ENCODE measurements at places on chromosomes 16 and 17.

DNA sequence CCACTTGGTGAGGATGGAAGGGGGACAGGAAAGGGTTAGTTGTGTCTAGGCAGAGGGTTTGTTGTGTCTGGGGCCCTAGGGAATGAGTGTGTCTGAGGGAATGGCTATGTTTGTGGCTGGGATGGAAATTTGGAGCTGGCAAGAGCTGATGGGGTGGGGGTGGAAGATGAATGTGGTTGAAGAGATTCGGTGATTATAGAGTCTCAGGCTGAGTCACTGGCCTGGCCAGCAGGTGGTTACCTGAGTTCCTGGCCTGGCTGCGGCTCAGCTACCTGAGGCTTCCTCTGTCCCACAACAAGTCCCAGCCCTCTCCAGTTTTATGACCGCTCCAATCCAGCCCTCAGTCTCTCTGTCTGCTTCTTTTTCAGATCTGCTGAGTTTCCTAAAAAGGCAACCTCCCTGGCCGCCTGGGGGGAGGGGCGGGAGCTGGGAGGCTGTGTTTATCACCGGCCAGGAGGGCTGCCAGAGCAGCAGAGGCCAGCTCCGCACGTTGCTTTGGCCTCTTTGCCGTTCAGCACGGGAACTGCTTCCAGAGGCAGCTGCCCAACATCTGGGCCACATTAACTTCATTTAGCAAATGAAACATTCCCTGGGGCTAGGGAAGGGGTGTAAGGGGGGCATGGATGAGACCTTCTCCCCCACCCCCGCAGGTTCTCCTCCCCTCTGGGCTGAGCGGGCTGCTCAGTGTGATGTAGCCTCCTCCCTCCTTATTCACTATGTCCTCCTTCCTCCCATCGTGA, 21.8 kb downstream of the ITGB3 start:
- no peak for DNase-seq
- no peaks in the 10 kb centered on the region for H3K4me1 ChIP-seq
- H3K36me3 ChIP-seq, result no peaks in the 10 kb centered on the region
- no peak overlapping the region for H3K4me3 ChIP-seq
- H3K27me3 ChIP-seq, result no peaks in the 10 kb centered on the region

DNA sequence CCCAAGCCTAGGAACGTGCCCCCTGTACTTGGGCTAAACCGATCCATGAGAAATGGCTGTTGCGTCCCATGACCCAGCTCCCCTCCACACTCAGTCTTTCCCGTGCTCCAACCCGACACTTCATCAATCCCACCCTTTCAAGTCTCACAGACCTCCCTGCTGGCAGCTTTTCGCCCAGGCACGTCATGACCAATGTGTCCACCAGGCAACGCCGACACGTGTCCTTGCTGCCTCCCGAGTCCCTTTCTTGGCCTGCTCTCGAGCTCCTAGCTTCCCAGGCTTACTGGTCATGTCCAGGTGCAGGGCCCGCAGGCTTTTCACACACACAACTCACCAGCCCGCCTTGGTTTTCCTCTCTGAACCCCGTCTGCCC, 12.2 kb downstream of the MNT start:
- no peaks in the 10 kb centered on the region for H3K27me3 ChIP-seq
- no peaks in the 10 kb centered on the region for H3K36me3 ChIP-seq
- no peak overlapping the region for H3K27ac ChIP-seq
- peaks cover 24% of the 10 kb centered on the region for H3K4me1 ChIP-seq

DNA sequence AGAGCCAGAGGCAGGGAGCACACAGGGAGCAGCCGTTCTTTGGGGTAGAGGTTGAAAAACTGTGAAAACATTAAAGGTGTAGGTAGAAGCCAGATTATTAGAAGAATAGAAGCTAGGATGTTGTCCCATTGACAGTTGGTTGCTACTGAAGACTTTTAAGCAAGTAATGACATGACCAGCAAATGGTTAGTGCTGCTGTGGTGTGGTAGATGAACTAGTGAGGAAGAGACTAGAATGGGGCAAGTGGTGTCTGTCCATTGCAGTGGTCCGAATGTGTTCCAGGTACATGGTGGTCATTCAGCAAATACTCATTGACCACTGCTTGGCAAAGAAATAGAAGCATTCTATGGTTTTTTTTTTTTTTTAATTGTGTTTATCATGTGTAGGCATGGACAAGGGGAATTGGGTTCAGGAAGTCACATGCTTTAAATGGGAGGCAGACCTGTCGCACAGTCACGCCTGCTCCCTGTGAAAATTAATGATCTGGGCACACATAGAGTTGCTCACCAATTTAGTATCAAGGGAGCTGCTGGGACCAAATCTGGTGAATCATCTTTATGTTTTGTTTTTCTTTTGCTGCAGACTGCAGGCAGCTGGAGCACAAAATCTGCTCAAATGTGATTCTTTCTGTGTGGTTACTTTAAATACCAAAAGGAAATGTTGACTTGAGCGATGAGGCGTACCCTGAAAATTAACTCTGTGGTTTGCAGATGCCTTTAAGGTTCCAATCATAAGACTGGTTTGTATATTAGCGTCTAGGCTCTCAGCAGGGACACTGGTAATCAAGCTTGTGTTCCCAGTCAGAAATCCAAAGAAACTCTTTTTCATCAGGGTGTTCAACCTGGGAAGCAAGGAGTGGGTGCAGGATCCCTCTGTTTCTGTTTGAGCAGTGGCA, 30.7 kb downstream of the YPEL2 start:
- H3K4me3 ChIP-seq, result peak overlapping the region; percentile 37
- no peak for DNase-seq
- H3K36me3 ChIP-seq, result no peaks in the 10 kb centered on the region
- H3K4me1 ChIP-seq, result peaks cover 78% of the 10 kb centered on the region
- no peak overlapping the region for H3K27ac ChIP-seq

- H3K36me3 ChIP-seq, result no peaks in the 10 kb centered on the region
- DNase-seq, result no peak
- no peak overlapping the region for H3K4me3 ChIP-seq
- H3K27ac ChIP-seq, result no peak overlapping the region
- peaks cover 6% of the 10 kb centered on the region for H3K4me1 ChIP-seq
These were observed 9.8 kb upstream of the MAP3K14 start for GRCh38 chr17:45326626-45327025.

GRCh38 chr16:77767211-77767610, 21.2 kb upstream of the VAT1L start:
- H3K27me3 ChIP-seq, result no peaks in the 10 kb centered on the region
- H3K27ac ChIP-seq, result no peak overlapping the region
- no peak for DNase-seq
- no peak overlapping the region for H3K4me3 ChIP-seq

GRCh38 chr17:29594519-29595090, 1.7 kb downstream of the ANKRD13B start:
- H3K27ac ChIP-seq, result no peak overlapping the region
- H3K27me3 ChIP-seq, result no peaks in the 10 kb centered on the region
- no peaks in the 10 kb centered on the region for H3K36me3 ChIP-seq
- DNase-seq, result no peak
- peaks cover 39% of the 10 kb centered on the region for H3K4me1 ChIP-seq

- H3K27ac ChIP-seq, result no peak overlapping the region
- peaks cover 25% of the 10 kb centered on the region for H3K4me1 ChIP-seq
- no peak overlapping the region for H3K4me3 ChIP-seq
- no peaks in the 10 kb centered on the region for H3K36me3 ChIP-seq
These were observed 64.3 kb upstream of the RBL2 start for GRCh38 chr16:53369921-53370320.

GRCh38 chr17:11636771-11637170, 38.5 kb downstream of the DNAH9 start:
- no peak for DNase-seq
- no peaks in the 10 kb centered on the region for H3K4me1 ChIP-seq
- H3K4me3 ChIP-seq, result no peak overlapping the region

DNA sequence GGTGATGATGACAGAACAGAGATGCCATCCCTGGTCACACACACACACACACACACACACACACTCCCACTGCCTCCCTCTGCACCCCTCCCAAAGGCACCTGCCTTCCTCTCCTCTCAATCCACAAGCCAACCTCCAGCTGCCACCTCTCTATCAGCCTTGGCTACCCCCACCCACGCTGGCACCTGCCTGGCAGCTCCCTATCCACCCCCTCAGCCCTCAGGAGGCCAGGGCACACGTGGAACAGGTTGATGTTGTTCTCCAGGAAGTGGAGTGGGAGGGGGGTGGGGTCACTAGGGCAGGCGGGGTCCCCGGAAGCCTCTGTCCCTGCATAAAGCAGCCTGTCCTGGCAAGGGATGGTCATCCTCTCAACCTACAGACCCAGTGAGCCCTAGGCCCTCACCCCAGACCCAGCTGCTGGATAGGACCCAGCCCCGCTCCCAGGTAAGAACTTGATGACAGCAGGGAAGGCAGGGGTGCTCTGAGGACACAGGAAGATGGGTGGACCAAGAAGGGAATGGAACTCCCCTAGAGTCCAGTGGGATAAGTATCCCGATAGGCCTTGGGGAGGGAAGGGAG, at the start of gene GSDMA:
GSDMA (plus strand) TSS at position 363 of the 579 bp plus-strand sequence. CDS start 2,684 bp downstream, outside the sequence.
- DNase-seq, result no peak
- H3K4me1 ChIP-seq, result peaks cover 27% of the 10 kb centered on the region
- H3K36me3 ChIP-seq, result no peaks in the 10 kb centered on the region
- no peaks in the 10 kb centered on the region for H3K27me3 ChIP-seq
- no peak within 1 kb of the TSS for H3K4me3 ChIP-seq
- H3K27ac ChIP-seq, result no peak within 1 kb of the TSS

GRCh38 chr16:12062343-12063003, 85.9 kb downstream of the SNX29 start:
- no peaks in the 10 kb centered on the region for H3K27me3 ChIP-seq
- DNase-seq, result no peak
- H3K36me3 ChIP-seq, result no peaks in the 10 kb centered on the region
- H3K4me1 ChIP-seq, result no peaks in the 10 kb centered on the region

DNA sequence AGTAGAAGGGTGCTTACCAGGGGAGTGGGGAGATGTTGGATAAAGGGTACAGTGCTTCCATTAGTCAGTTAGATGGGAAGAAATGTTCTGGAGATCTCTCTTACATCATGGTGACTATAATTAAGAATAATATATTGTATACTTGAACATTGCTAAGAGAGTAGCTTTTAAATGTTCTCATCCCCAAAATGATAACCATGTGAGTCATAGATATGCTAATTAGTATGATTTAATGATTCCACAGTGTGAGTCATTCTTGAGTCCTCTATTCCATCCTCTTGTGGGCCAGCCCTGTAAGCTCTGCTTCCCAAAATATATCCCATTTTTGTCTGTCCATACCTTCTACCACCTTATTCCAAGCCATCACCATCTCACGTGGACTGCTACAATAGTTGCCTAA, 80.6 kb upstream of the CDH11 start:
- no peaks in the 10 kb centered on the region for H3K4me1 ChIP-seq
- DNase-seq, result no peak
- no peaks in the 10 kb centered on the region for H3K36me3 ChIP-seq
- H3K4me3 ChIP-seq, result no peak overlapping the region

GRCh38 chr17:17034496-17035075, 7.7 kb upstream of the MPRIP start:
- H3K4me1 ChIP-seq, result no peaks in the 10 kb centered on the region
- no peak overlapping the region for H3K27ac ChIP-seq
- DNase-seq, result no peak
- no peaks in the 10 kb centered on the region for H3K27me3 ChIP-seq
- no peak overlapping the region for H3K4me3 ChIP-seq

DNA sequence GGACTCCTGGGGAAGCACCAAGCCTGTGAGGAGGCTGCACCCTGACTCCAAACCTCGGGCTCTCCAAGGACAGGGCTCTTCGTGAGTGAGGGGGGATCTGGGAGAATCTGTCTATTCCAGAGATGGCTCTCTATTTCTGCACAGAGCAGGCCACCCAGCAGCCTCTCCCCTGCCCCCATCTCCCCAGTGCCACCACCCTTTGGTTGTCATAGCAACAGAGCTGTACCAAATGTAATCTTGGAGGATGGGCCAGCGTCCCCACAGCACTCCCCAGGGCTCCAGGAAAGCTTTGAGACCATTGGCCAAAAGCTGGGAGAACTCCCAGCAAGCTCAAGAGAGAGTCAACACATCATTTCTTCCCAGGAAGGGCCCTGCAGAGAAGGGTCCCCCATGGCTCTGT, 49.3 kb downstream of the ABCC12 start:
- H3K27me3 ChIP-seq, result no peaks in the 10 kb centered on the region
- no peak overlapping the region for H3K4me3 ChIP-seq
- no peaks in the 10 kb centered on the region for H3K4me1 ChIP-seq
- no peak overlapping the region for H3K27ac ChIP-seq
- H3K36me3 ChIP-seq, result no peaks in the 10 kb centered on the region
- DNase-seq, result no peak

DNA sequence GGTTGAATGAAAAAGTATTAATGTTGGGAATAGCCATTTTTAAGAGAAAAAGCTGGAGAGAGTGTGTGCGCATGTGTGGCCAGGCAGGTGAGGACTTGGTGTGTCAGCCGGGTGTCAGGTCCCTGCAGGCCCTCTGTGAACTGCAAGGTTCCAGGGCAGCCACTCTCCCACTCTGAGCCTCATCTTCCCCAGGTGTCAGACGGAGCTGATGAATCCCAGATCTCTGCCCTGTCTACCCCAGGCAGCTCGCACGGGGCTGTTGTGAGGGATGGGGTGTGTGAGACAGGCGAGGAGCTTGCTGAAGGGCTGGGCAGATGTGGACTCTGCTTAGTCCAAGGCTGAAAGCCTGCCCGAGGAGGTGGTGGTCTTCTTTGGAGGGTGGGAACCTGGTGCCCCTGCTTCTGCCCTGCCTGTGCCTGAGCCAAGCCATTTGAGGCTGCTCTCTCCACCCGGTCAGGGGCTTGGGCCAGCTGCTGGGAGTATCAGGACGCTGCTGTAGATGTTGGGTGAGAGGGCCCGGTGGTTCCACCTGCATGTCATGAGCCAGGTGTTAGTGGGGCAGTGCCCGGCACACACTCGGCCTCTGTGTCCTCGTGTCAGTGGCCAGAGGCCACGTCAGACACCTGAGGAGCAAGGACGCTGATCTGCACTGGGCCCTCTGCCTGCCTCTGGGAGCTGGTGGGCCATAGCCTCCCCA, 122.4 kb downstream of the RAB11FIP4 start:
- no peaks in the 10 kb centered on the region for H3K36me3 ChIP-seq
- no peak overlapping the region for H3K27ac ChIP-seq
- H3K4me3 ChIP-seq, result no peak overlapping the region
- no peaks in the 10 kb centered on the region for H3K27me3 ChIP-seq
- DNase-seq, result no peak
- H3K4me1 ChIP-seq, result peaks cover 55% of the 10 kb centered on the region

DNA sequence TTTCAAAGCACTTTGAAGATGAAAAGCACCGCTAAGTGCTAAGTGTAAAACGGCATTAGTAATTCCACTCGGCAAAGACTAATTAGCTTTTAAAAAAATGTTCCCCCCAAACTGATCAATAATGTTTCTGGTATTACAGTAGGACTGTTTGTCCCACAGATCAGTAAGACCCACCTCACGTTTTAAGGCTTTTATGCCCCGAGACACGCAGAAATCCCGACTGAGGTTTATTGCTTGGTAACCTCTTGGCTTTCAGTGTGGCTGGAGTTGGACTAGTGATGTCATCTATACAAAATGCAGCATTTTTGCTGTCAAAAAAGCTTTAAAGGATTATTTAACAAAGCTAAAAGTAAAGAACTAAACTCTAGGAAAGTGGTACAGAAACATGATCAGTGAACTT, 414.6 kb upstream of the PSMD7 start:
- no peak overlapping the region for H3K27ac ChIP-seq
- no peak overlapping the region for H3K4me3 ChIP-seq
- H3K27me3 ChIP-seq, result no peaks in the 10 kb centered on the region
- H3K36me3 ChIP-seq, result no peaks in the 10 kb centered on the region
- no peak for DNase-seq
- H3K4me1 ChIP-seq, result no peaks in the 10 kb centered on the region

GRCh38 chr17:9987779-9988585, 82.9 kb upstream of the RCVRN start:
- H3K27ac ChIP-seq, result no peak overlapping the region
- H3K27me3 ChIP-seq, result no peaks in the 10 kb centered on the region
- DNase-seq, result peak; percentile 15
- no peaks in the 10 kb centered on the region for H3K4me1 ChIP-seq
- no peaks in the 10 kb centered on the region for H3K36me3 ChIP-seq
- no peak overlapping the region for H3K4me3 ChIP-seq

- H3K27ac ChIP-seq, result no peak overlapping the region
- H3K27me3 ChIP-seq, result no peaks in the 10 kb centered on the region
- no peaks in the 10 kb centered on the region for H3K36me3 ChIP-seq
- H3K4me3 ChIP-seq, result no peak overlapping the region
- no peak for DNase-seq
These were observed 74.5 kb upstream of the METRNL start for GRCh38 chr17:83004791-83005380.

Measured in CD8-positive, alpha-beta memory T cell (primary cell).